ENCODE measurements at places on chromosomes 1 and 21.

GRCh38 chr1:153773096-153773921, 1.9 kb upstream of the SLC27A3 start:
- no peak for DNase-seq

GRCh38 chr1:109267743-109268300, 15.1 kb downstream of the PSRC1 start:
- no peak for DNase-seq

DNA sequence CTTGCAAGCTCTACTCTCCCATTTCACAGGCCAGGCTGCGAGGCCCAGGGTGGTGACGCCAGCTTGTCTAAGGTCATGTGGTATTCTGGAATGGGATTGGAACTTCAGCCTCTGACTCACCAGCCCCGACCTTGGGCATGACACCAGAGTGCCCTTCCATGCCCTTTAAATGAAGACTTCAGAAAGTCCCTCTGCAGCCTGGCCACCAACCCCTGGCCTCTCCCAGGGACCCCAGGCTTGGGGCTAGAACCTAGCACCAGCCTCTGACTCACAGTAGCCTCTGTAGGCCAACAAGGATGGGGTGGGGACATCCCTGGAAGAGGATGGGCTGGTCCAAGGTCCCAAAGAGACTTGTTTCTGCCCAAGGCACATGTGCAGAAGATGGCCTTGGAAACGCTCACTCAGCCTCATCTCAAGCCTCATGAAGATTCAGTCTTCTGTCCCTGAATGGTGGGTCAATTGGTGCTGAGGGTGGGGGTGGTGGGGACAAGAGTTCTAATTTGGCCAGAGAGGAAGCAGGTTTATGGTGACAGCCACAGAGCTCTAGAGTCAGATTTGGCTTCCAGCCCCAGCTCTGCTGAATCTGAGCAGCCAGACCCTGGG, 36.1 kb upstream of the RUNX3 start:
- no peak for DNase-seq

DNA sequence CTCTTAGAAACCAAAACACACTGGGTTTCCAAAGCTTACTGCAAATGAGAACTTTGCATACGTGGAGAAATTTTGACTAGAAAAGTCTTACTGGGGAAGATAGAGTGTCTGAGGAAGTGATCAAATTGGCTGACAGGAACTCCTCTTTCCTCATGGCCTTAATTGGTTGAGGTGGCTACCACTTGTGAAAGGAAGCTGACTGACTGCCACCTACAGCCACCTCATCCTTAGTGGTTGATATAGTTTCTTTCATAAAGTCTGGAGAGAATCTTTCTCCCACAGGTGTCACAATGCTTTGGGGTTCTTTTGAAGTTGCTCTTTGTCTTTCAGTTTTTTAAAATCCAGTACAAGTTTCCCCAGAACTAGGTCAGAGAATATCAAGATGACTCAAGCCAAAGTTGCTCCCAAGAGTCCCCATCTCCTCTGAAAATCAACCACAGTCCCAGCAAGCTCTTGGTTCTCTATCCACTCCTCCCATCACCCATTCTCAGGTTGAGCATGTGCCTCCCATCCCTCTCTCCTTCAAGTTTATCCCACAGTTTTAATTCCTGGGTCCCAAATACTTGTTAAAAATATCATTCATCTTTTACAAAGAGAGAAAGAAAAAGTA, 43.3 kb downstream of the GPR88 start:
- DNase-seq, result no peak

GRCh38 chr21:42061195-42061985, 9.7 kb upstream of the UMODL1 start:
- DNase-seq, result no peak

- DNase-seq, result peak; percentile 64
Measured at GRCh38 chr21:16117851-16118590, 388.2 kb downstream of the USP25 start.

GRCh38 chr21:42746240-42746592, 92.8 kb downstream of the PDE9A start:
- no peak for DNase-seq

DNA sequence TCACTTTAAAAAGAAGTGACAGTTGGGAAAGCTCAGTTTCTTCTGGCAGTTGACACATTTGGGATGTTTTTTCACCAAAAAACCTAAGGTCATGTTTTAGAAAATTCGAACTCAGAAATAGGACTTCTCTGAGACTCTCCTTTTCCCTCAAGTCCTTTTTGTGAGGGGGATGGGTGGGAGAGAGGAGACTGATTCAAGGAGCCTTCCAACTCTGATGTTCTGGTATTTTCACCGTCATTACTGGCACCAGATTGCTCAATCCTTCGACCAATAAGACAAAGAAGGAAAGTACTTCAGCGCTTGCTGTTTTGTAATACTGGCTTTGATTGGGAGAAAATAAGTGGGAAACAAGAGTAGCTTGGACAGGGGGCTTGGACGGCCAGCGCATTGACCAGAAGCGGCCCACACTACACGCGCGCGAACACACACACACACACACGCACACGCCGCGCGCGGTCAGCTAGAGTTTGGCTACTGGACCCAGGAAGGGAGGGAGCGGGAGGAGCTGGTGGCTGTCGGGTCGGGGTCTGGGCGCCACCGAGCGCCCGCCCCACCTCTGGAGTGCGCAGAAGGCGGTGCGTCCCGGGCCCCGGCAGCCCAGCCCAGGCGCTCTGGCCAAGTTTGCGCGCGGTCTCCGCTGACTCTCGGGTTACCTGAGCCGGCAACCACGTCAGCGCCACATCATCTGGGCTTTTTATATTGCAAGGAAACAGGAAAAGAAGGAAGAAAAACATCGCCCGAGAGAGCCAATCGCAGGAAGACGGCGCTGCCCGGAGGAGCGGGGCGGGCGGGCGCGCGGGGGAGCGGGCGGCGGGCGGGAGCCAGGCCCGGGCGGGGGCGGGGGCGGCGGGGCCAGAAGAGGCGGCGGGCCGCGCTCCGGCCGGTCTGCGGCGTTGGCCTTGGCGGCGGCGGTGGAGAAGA, at the start of gene KCNK1:
Gene KCNK1, plus strand, starts transcription at position 855 of the 921 bp plus-strand sequence. Its CDS starts 66 bp downstream, at position 921.
- peak; percentile 46 for DNase-seq

DNA sequence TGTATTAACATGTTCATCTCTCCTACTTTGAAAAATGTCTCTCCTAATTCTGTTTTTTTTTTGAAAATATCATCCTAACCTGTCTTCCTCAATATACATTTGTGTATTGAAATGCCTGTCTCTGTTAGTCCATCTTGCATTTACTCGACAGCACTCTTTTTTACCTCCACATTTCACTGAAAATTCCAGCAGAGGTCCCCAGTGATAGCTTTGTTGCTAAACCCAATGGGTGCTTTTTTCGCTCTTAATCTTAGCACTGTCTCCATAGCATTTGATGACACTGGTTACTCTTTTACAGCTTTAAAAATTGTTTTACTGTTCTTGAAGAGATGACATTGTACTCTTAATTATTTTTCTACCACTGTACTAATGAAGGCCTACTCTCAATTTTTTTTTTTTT, 10.8 kb downstream of the OSBPL9 start:
- DNase-seq, result peak; percentile 42

- DNase-seq, result no peak
Measured at GRCh38 chr1:213331631-213332175, 280.7 kb downstream of the RPS6KC1 start.

DNA sequence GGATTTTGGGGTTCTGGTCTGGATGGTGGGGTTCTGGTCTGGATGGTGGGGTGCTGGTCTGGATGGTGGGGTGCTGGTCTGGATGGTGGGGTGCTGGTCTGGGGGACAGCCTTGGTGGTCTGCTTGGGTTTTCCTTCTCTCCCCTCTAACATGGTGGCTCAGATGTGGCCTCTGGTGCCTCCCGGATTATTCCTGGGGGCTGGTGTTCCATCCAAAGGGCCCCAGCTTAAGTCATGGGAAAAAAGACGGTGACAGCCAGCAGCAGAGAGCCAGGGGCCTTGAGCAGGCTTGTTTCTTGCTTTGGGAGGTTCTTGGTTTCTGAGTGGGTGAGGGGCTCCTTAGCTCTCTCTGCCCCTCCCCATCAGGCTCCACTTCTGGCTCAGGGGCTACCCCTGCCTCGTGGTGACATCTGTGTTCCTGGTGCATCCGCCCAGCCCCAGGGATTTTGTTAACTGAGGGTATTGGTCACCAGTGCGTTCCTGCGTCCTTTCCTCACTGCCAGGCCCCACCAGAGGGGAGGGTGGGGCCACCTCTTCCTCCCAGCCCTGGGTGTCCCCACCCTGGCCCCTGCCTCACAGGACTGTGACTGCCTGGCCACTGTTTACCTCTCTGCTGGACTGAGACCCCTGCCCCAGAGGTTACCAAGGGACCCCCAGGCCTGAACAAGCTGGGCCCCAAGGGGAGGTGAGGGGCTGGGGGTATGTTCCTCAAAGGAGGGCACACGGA, 43.2 kb upstream of the ACTRT2 start:
- DNase-seq, result no peak

DNA sequence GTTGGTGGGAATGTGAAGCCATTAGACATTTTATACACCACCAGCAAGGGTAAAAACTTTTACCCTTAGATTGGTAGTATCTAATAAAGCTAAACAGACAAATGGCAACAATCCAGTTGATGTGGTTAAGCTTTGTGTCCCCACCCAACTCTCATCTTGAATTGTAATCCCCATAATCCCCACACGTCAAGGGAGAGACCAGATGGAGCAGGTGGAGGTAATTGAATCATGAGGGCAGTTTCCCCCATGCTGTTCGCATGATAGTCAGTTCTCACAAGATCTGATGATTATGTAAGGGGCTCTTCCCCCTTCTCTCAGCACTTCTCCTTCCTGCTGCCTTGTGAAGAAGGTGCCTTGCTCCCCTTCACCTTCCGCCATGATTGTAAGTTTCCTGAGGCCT, 602.3 kb downstream of the NUF2 start:
- no peak for DNase-seq

- no peak for DNase-seq
Measured at GRCh38 chr1:21517161-21517589, 8.0 kb downstream of the ALPL start.

- DNase-seq, result no peak
Measured at GRCh38 chr1:1370771-1371300, 4.2 kb downstream of the AURKAIP1 start.

DNA sequence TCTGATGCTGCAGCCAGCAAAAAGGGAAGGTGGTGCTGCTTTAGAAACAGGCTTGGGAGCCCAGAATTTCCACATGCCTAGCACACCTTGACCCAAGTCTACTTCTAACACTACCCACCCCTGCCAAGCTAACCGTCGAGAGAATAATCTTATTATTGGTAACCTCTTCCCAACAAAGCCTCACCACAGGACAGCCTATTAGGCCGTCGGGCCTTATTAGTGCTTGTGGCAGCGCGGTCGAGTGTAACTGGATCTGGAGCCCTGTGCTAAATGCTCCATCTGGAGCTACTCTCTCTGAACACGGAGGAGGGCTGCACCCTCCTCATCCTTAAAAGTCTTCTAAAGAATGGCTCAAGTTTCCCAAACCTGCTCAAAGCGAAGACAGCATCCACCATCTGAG, 165.5 kb upstream of the NFIA start:
- no peak for DNase-seq
